ENCODE measurements at places on chromosomes 5 and 9.

- no peak for DNase-seq
Observed at GRCh38 chr5:72467461-72467860, 39.7 kb downstream of the ZNF366 start.

DNA sequence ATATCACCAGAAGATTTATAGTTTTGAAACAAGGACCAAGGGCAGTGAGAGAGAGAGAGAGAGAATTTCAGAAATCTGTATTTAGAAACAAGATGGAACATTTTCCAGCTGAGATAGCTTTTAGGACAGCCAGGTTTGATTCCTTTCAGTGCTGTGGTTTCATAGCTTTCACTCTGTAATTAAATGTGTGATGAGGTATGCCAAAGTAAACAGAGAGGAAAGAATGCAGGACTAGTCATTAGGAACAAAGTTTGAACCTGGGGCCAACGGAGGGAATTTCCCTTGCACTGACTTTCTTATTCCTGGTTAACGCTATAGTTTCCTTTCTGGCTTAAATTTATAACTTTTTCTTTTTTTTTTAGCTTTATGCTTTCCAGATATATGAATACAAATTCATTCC, 10.0 kb upstream of the CCL28 start:
- no peak for DNase-seq

DNA sequence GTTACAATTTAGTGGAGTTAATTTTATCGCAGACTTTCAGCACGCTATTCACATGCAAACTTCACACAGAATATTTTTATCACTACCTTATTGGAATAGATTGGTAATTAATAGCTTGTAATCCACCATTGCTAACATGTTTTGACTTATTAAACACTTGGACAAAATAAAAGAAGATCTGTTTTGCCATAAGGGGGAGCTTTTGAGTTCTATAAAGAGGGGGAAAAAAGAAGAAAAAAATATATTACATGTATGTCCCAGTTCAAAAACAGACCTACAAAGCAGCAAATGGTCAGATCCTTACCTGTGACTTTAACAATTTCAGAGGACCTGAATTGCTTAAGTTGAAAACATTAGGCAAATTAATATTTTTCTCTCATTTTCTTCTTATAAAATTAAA, 1.2 kb upstream of the PAPPA start:
- DNase-seq, result no peak

DNA sequence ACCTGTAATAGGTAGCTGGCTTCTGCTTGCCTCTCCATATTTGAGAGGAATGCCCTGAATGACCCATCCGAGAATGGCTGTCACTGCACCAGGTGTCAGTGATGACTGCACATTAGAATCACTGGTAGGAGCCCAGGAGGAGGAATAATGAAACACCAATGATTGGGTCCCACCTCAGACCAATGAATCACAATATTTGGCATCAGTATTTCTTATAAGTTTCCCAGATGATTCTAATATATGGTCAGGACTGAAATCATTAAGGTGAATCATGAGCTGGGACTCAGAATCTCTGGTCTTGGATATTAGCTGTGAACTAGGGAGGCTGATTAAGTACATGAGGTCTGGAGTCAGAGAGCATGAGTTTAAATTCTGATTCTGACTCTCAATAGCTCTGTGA, 23.4 kb downstream of the ARSB start:
- DNase-seq, result no peak

DNA sequence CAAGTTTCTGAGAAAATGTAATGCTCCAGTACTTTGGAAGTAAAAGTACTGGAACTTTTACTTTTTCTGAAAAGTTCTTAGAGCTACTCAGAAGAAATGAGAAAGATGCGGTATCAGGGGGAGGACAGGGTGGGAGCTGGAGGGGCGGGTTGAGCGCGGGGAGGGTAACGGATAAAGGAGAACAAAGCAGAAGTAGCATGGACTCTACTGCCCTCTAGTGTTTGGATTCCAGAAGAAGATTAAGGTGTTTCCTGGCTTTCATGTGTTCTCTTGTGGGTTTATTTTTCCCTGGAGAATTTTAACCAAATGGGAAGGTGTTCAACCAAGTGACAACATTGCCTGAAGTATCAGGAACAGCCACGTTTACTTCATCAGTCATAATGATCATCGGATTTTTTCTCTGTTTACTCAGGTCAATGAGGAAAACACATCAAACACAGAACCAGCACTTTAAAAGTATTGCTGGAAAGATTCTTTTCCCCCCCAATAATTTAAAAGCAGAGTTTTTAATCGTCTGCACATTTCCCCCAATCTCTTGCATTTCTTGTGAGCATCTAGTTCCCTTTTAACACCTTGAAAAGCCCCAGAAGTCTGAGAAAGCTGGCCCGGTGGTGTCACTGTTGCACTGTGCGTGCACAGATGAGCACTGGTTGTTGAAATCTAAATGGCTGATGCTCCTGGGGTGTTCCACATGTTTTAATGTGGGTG, 190.6 kb downstream of the MPDZ start:
- DNase-seq, result peak; percentile 5
